Endothelial cell (in vitro differentiated cells): ENCODE measurements at places on chromosomes 3 and 15. TPM values are rescaled to one million over a fixed set of nuclear protein-coding genes. Genes with fewer than 3 reads are reported as not detected.

CEMIP gene
- not detected for total RNA-seq

MAP6D1 gene
- total RNA-seq = 0.90 TPM

HYAL3 gene
- total RNA-seq = 12.7 TPM

RARB gene
- not detected for total RNA-seq

PLOD2 gene
- total RNA-seq = 28.0 TPM

FBXO40 gene
- not detected for total RNA-seq

GOLGA6L4 gene
- total RNA-seq = 8.3 TPM

TERB2 gene
- not detected for total RNA-seq

MUC20 gene
- 0.21 TPM for total RNA-seq
